NCI-H774 (cell line): ENCODE measurements at places on chromosomes 12 and 14.

DNA sequence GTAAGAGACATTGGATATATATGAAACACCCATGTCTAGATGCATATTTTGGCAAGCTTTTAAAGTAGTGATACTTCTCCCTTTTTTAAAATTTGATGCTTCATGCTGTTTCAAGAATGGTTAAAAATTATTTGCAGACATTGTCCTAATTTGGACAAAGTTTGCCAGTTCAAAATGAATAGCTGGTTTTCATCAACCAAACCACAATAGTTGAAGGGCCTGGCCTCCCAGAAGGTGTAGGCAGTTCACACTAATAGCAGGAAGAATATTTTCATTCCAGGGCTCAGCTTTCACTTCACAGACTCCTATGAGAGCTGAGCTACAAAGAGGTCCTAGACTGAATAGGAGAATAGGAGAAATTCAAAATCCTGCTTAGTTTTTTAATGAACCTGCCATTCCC lies 78.7 kb downstream of the STXBP6 start:
- DNase-seq: no peak

- DNase-seq: no peak
These were observed 26.6 kb downstream of the TCHP start for GRCh38 chr12:109926488-109927210.

GRCh38 chr14:70655110-70655826 lies 13.6 kb downstream of the TTC9 start:
- no peak for DNase-seq

- no peak for DNase-seq
These were observed 1104.3 kb downstream of the BCL11B start for GRCh38 chr14:98167705-98168104.

DNA sequence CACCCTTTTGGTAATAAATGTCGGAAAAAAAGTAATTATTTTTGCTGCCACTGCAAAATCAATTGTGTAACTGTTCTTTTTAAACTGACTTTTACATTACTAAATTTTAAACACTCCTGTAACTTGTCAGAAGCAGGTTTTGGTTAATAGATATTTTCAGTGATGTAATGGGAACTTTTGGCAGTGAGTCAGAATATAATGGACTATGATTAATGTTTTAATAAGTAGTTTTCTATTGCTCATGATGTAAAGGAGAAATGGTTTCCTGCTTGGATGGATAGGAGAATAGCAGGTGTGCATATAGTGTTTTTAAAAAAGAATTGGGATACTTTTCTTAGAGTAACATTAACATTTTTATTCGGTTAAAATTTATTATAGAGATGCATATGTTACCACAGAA lies 58.8 kb downstream of the TRMT5 start:
- DNase-seq: no peak

DNA sequence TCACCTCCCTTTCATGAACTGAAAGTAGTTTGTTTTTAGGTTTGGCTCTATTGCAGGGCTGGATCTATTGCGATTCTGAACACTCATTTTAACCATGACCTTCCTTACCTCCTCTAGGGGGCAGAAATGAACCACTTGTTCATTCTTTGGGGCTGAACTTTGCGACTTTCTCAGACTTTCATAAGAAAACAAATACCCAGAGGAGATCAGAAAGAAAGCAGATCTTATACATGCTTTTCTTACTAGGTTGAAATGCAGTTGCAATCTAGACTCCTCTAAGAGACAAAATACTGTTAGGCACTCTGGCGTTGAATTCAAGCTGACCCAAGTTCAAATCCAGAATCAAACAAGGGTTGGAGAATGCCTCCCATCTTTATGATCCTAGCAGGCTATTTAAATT lies 32.6 kb upstream of the PLEKHG3 start:
- peak; percentile 9 for DNase-seq

DNA sequence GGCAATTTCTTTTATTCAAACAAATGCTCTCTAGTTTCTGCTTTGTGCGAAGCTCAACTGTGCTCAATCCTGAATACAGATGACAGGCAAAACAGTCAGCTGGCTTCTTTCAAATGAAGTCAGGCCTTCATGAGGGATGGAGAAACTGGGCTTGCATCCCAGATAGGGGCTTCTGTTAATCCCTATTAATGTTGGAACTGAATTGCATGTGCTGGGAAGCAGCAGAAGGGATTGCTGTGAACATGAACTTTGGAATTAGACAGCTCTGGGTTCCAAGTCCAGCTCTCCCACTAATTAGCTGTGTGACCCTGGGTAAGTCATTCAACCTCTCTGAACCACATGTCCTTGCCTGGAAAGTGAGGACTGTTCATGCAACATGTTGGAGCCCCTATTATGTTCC lies 21.1 kb upstream of the CORO1C start:
- no peak for DNase-seq

DNA sequence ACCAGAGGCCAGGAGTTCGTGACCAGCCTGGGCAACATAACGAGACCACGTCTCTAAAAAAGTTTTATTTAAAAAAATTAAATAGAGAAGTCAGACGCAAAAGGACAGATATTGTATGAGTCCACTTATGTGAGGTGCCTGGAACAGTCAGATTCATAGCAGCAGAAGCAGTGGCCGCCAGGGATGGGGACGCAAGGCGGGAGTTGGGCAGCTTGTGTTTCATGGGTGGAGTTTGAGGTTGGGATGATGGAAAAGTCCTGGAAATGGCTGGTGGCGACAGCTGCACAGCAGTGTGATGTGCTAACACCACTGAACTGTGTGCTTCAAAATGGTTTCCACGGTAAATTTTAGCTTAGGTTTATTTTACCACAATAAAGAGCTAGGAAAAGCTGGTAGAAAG lies 57.6 kb upstream of the DDX11 start:
- no peak for DNase-seq

GRCh38 chr14:69246331-69246730 lies 13.6 kb upstream of the GALNT16 start:
- DNase-seq: no peak

GRCh38 chr12:115922952-115923564 lies 354.4 kb downstream of the MED13L start:
- DNase-seq: no peak
